Kidney capillary endothelial cell (primary cell): ENCODE measurements at places on chromosomes 3 and 15.
A peak's percentile ranks its signal among the peaks of the same experiment; 100 is the strongest.

- peak; percentile 26 for DNase-seq
Observed at GRCh38 chr3:39376959-39377634, 6.1 kb upstream of the SLC25A38 start.

GRCh38 chr3:173869766-173870165, 472.2 kb downstream of the NLGN1 start:
- DNase-seq = no peak

DNA sequence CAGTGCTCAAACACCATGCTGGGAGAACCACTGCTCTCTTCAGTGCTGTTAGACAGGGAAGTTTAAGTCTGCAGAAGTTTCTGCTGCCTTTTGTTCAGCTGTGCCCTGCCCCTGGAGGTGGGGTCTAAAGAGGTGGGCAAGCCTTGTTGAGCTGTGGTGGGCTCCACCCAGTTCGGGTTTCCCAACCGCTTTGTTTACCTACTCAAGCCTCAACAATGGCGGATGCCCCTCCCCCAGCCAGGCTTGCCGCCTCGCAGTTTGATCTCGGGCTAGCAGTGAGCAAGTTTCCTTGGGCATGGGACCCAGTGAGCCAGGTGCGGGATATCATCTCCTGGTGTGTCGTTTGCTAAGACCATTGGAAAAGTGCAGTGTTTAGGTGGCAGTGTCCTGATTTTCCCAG, 670.2 kb upstream of the ALCAM start:
- no peak for DNase-seq

GRCh38 chr3:133121450-133121849, 83.3 kb downstream of the TMEM108 start:
- no peak for DNase-seq

DNA sequence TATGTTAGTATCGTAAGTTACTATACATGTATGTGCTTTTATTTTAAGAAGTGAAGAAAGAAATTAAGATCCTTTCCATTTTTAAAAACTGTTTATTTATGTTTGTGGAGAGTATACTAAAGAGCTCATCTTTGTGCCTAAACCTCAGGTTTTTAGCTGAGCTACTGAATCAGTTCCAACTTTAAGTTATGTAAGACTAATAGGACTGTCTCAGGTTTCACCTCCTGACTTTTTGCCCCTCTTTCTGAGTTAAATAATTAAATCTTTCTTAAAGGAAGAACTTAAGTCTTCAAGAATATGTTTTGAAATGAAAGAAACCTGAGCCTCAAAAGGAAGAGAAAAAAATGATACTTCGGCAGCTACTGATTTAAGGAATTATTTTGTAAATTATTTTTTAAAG, 2.6 kb downstream of the SLMAP start:
- no peak for DNase-seq

- DNase-seq = no peak
Observed at GRCh38 chr3:144523396-144523795, 551.8 kb downstream of the DIPK2A start.

GRCh38 chr3:197590313-197590962, 34.7 kb upstream of the BDH1 start:
- DNase-seq = no peak

- no peak for DNase-seq
Observed at GRCh38 chr15:92123962-92124656, 269.6 kb upstream of the ST8SIA2 start.

GRCh38 chr15:74055804-74056203, 26.5 kb downstream of the GOLGA6A start:
- no peak for DNase-seq

- no peak for DNase-seq
Observed at GRCh38 chr3:73291541-73291940, 230.1 kb downstream of the EBLN2 start.
